ENCODE measurements at places on chromosomes 13 and 19. TPM values are rescaled to one million over a fixed set of nuclear protein-coding genes. Genes with fewer than 3 reads are reported as not detected.

The SCEL gene
- not detected for total RNA-seq

The IGFL3 gene
- not detected for total RNA-seq

The ZNF568 gene
- 6.8 TPM for total RNA-seq

The HAUS5 gene
- total RNA-seq, result 41.6 TPM

The ZNF560 gene
- total RNA-seq, result not detected

The CRB3 gene
- total RNA-seq, result 0.55 TPM

The CEACAM21 gene
- 44.3 TPM for total RNA-seq

The MED4 gene
- total RNA-seq, result 58.3 TPM

The PODNL1 gene
- not detected for total RNA-seq

The KRTDAP gene
- total RNA-seq, result not detected

The LGALS4 gene
- 1.7 TPM for total RNA-seq

The FPR1 gene
- not detected for total RNA-seq

The CACNG7 gene
- total RNA-seq, result not detected

The HRC gene
- total RNA-seq, result not detected

The STOML3 gene
- total RNA-seq, result not detected

The SBSN gene
- total RNA-seq, result not detected

Data from T-helper 2 cell treated with Interferon-gamma antibody and Interleukin-4, amounts not matched to agents 100 ng/mL and 5 ng/mL, for 36 hours (primary cell).